Right ventricle myocardium superior (tissue), 1 donor: ENCODE measurements at places on chromosomes 6 and 20.

- DNase-seq, result no peak
These were observed 109.0 kb downstream of the ATG5 start for GRCh38 chr6:106216527-106216926.

- no peak for DNase-seq
These were observed 484.2 kb downstream of the PTPRT start for GRCh38 chr20:42705550-42705949.

- DNase-seq, result no peak
These were observed 40.0 kb upstream of the SLC2A12 start for GRCh38 chr6:134092449-134092848.

DNA sequence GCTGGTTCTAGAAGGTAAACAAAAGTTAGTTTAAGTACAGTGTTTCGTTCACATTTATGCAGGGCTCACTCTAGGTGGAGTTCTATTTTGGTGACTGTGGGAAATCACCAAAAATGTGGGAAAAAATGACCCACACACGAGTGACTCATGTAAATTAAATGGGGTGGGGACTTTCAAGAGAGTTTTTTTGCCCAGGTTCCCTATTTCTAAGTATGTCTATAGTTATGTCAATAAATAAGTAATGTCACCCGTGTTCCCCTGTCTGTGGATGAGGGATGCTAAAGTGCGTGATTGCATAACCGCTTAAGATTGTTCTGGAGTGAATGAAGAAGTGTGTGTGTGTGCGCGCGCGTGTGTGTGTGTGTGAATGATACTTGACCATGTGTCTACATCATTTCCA lies 69.1 kb downstream of the MYB start:
- no peak for DNase-seq

- DNase-seq, result peak; percentile 96
These were observed 432 bp downstream of the HSPA1L start for GRCh38 chr6:31814677-31815024.

- DNase-seq, result no peak
These were observed 652.1 kb downstream of the CBLN4 start for GRCh38 chr20:55353206-55353605.
